ENCODE measurements at places on chromosomes 5 and 9.

- DNase-seq: no peak
These were observed 849.9 kb downstream of the MAT2B start for GRCh38 chr5:164355267-164355830.

- no peak for DNase-seq
These were observed 60.6 kb downstream of the SLC1A3 start for GRCh38 chr5:36666986-36667385.

- no peak for DNase-seq
These were observed 301.4 kb downstream of the MLLT3 start for GRCh38 chr9:20320921-20321320.

GRCh38 chr9:72839085-72839484, 113.8 kb downstream of the ALDH1A1 start:
- DNase-seq: no peak

DNA sequence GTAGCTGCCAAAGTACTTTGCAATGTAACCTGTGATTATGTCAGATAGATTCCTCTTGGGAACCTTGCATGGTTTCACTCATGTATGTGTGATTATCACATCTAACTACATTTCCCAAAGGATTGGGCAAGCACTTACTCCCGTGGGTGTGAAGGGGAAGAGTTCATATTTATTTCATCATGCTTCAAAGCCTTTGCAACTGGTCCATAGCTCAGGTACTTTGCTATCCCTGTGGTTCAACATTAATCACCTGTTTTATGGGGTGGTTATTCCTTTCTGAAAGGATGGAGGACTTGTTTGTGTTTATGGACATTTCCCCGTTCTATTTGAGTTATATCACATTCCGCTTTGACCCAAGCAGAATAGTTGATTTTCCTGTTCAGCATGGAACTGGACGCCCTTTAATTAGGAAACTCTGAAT, 13.6 kb upstream of the ERMP1 start:
- DNase-seq: no peak

DNA sequence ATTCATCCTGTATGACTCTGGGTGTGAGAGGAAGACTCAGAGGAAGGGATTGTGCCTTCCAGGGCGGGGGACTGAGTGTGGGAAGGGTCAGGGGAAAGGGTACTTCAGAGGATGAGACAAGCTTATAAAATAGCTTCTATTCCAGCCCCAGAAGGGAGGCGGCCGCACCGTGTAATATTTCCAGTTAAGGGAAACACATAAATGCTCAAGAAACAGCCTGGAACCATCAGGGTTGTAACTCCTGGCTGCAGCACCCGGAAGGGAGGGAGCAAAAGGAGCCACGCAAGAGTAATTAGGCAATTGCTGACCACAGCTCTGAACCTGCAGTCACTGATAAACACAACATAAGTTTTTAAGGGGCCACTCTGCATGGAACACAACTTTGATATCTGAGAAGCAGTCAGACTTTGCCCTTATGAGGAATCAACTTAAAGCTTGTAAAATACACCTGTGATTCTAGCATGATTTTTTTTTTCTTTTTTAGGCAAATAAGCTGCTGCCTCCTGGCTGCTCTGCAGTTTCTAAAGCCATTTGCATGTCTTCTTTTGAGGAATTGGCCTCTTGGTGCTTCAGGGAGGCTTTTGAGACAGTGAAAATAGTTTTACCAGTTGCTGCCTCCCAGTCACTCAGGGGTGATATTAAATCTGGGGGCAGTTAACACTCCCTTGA, 382.7 kb downstream of the ENC1 start:
- DNase-seq: peak; percentile 55

- no peak for DNase-seq
These were observed 59.0 kb upstream of the ITGA1 start for GRCh38 chr5:52728686-52729085.

DNA sequence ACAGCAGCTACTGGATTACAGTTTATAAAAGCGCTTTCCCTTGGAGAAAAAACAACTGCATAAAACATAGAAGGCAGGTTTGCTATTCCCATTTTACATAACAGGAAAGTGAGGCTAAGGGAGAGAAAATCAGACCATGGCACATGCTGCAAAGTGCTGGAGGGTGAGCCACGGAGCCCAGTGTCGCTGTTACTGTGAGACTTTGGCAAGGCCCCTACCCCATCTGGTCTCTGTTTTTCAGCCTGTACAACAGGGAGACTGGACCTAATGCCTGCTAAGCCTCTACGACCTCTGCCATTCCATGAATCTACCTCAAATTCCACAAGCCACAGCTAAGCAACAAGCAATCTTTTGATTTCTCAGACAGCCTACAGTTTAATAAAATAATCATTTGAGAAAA, 139.2 kb downstream of the GABBR2 start:
- DNase-seq: no peak

- no peak for DNase-seq
These were observed 101.7 kb upstream of the TLX3 start for GRCh38 chr5:171207256-171207847.

GRCh38 chr5:89156226-89156625, 273.2 kb upstream of the MEF2C start:
- DNase-seq: no peak

DNA sequence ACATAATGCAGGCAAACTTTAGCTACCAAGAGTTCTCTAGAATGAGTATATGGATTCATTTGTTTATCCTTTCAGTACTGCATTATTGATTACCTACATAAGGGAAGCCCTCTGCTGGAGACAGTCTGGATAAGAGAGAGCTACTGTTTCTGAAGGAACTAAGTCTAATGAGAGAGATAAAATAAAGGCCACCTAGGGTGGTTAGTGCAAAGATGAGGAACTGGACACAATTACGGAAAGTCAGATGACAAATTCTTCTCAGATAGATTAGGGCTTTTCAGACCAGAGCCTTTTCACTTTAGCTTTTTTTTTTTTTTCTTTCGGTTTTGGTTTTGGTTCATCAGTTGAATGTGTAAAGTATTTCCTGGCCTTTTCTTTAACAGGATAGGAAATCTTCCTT, 31.3 kb downstream of the ISOC1 start:
- DNase-seq: no peak

- no peak for DNase-seq
These were observed 44.0 kb upstream of the NCS1 start for GRCh38 chr9:130128251-130128650.

DNA sequence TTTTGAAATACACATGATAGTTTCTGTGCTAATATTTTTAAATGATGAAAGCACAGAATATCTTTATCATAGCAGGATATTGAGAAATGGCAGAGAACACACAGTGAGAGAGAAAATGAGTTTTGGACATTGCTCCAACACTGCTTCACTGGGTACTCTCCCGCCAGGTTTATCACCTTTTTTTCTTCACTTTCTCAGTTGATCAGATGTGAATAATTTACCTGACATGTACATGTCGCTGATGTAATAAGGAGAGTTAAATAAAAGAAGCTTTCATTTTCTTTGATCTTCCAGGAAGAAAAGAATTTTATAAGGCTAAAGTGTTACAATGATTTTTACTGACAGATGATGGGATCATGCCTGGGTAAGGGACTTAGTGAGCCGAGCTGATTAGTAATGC, 134.5 kb downstream of the ALDH1A1 start:
- DNase-seq: no peak

GRCh38 chr9:123407217-123407851, 51.3 kb downstream of the CRB2 start:
- DNase-seq: no peak

DNA sequence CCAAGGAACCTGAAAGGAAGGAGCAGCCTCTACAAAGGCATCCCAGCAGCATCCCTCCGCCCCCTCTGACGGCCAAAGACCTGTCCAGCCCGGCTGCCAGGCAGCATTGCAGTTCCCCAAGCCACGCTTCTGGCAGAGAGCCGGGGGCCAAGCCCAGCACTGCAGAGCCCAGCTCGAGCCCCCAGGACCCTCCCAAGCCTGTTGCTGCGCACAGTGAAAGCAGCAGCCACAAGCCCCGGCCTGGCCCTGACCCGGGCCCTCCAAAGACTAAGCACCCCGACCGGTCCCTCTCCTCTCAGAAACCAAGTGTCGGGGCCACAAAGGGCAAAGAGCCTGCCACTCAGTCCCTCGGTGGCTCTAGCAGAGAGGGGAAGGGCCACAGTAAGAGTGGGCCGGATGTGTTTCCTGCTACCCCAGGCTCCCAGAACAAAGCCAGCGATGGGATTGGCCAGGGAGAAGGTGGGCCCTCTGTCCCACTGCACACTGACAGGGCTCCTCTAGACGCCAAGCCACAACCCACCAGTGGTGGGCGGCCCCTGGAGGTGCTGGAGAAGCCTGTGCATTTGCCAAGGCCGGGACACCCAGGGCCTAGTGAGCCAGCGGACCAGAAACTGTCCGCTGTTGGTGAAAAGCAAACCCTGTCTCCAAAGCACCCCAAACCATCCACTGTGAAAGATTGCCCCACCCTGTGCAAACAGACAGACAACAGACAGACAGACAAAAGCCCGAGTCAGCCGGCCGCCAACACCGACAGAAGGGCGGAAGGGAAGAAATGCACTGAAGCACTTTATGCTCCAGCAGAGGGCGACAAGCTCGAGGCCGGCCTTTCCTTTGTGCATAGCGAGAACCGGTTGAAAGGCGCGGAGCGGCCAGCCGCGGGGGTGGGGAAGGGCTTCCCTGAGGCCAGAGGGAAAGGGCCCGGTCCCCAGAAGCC, 30.8 kb downstream of the CD180 start:
- DNase-seq: peak; percentile 85

- no peak for DNase-seq
These were observed 174.5 kb upstream of the MAP3K1 start for GRCh38 chr5:56640763-56641406.

GRCh38 chr5:28725001-28725400, 1686.6 kb upstream of the CDH9 start:
- no peak for DNase-seq

DNA sequence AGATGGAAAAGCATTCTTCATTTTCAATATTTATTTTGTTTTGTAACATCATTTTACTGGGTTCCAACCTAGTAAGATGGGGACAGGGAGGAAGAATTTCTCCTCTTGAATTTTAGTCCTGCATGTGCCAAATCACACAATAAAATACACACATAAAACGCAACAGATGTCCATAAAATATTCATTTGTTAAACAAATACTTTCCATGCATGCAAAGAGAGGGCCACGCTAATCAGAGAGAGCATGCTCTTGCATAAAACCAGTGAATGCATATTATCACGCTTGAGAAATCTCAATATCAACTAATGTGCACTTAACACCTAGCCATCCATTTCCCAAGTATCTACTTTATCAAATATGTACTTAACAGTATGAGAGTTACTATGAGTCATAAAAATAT, 212.6 kb upstream of the TARS1 start:
- DNase-seq: no peak

DNA sequence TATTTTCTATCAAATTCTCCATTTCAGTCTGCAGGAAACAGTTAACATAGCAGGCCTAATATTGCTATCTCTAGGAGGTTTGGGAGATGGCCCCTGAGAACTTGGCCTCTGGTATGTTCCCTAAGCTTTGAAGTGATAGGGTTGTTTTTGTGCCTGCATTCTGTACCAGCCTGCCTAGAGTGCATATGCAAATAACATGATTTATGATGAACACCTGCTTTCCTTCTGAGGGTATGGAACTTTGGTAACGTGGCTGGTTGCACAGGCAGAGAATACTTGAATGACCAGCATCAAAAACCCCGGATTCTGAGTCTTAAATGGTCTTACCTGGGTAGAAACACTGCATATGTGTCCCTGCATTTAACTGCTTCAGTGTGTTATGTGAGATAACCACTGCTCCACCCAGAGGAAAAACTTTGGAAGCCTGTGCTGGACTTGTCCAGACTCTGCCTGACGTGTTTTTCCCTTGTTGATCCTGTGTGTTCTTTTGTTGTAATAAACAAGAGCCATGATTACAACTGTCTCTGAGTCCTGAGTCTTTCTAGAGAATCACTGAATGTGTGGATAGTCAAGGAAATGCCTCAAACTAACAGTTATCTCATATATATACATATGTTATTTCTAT, 111.3 kb upstream of the ABCA1 start:
- DNase-seq: no peak

- DNase-seq: no peak
These were observed 21.6 kb downstream of the SH3TC2 start for GRCh38 chr5:149041242-149041641.

DNA sequence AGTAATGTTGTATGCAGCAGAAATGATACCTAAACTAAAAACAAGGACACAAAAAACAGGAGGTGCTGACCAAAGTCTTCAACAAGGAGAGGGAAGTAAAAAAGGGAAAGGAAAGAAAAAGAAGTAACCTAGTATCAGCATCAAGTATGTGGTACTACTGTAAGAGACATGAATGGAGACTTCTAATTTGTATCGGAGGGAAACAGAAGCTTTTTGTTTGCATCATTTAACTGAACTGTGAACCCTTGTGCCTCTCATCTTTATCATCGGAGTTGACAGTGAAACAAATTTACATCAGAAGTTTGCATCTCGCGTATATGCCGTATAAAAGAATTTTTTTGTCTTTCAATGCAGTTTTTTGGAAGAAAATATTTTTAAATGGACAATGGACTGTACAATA, 6.3 kb downstream of the SRP19 start:
- DNase-seq: no peak

- no peak for DNase-seq
These were observed 200.4 kb downstream of the SREK1 start for GRCh38 chr5:66344544-66344943.

GRCh38 chr5:82975812-82976211, 101.4 kb downstream of the TMEM167A start:
- DNase-seq: no peak

DNA sequence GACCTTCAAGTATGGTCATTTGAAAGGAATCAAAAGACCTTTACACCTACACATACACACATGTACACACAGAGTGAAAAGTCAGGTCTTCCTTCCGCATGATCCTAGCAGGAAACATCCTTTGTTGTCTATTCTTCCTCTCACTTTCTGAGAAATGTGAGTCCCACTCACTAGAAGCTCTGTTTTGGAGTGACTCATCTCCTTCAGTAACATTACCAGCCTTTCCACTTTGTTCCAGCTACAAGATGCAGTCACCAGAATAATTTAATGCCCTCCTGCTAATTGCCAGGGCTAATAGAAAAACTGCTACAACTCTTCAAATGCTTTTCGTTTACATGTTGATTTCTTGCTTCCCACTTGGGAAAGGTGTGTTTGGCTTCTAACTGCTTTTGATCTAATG, 417.3 kb downstream of the RASEF start:
- no peak for DNase-seq

- DNase-seq: no peak
These were observed 9.6 kb downstream of the ROPN1L start for GRCh38 chr5:10451137-10451824.

GRCh38 chr5:683551-684481, 9.3 kb downstream of the TPPP start:
- DNase-seq: no peak

Measured in left hindlimb (tissue), 1 donor.